Activated CD4-positive, alpha-beta T cell treated with anti-CD3 and anti-CD28 coated beads for 1 hour (primary cell): ENCODE measurements at places on chromosomes 3 and 15.

- DNase-seq = no peak
These were observed 527.9 kb upstream of the MDFIC2 start for GRCh38 chr3:70840106-70840870.

DNA sequence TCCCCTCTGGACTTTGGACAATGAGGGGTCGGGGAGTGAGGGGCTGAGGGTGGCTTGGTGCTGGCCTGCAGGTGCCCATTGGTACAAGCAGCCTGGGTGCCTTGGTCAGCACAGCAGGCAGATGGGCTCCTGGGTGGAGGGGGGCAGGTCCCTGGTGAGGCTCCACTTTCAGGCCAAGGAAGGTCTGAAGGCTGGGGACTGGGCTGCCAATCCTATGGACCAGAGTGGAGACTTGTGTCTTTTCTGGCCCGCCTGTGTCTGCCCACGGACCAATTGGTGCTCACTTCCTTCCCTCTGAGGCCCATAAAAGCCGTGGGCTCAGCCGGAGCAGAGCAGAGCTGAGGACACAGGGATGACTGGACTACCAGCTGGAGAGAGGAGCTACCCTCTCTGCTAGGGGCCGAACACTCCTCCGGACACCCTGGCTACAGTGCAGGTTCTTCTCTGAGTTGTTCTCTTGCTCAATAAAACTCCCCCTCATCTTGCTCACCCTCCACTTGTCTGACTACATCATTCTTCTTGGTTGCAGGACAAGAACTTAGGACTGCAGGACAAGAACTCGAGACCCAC is 31.9 kb upstream of the IREB2 start:
- DNase-seq = no peak

GRCh38 chr15:82739086-82739485 is 29.4 kb upstream of the AP3B2 start:
- DNase-seq = no peak

DNA sequence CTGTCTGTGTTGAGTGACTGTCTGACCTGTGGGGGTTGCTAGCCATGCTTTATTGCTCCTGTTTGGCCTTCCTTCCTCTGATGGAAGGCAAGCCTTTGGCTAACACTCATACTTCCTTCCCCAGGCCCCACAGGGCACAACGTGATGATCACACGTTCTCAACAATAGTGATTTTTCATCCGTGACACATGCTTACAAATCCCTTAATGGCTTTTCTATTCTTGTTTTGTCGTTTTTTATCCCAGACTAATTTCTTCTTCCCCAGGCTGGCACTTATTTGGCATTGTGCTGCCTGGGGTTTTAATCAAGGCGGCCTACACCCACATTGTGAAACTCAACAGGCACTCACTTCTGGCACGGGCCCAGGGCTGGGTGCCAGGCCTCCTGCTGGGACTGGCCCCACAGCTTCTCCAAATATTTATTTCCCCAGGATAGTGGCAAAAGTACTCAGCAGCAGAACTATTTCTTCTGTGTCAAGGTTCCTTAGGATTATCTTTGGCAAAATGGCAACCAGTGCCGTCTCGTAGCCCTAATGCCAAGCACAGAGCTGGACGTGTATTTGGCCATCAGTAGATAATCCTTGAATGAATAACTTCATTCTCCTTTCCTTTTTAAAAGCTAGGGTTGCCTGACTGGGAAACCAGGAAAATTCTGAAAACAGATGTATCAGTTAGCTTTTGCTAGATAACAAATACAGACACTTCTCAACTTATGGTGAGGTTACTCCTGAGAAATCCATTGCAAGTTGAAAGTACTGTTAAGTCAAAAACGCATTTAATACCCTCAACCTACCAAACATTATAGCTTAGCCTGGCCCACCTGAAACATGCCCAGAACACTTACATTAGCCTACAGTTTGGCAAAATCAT is 30.6 kb downstream of the CMTM7 start:
- no peak for DNase-seq

GRCh38 chr3:182848906-182849305 is 55.6 kb downstream of the ATP11B start:
- no peak for DNase-seq

DNA sequence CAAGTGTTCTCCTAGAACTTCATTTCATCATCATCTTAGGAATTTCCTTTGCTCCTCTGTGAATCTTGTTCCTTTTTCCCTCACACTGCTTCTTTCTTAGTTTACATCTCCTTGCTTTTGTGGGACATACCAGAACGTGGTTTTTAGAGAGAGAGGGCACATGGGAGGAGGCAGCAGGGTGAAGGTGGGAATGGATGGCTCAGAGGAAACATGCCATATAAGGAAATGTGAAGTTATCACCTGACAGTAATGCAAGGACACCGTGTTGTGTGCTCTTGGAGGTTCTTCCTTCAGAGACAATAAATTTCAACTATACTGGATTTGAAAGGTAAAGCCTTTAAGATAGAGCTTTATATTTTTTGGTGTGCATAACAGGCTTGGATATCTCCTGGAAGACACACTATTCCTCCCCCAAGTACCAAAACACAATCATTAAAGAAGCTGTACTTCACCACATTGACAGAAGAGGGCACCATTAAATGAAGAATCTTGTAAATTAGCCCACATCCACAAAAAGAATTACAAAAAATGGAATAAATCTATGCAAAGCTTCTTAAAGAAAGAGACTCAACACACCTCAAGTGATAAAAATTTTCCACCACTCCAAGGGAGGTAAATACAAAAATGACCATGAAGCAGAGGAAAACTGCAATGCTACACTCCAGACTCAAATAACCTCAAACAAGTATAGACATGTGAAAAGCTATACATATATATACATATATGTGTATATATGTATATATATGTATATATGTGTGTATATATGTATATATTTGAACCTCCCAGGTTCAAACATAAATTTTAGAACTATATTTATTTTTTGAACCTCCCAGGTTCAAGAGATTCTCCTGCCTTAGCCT is 26.1 kb downstream of the RPL39L start:
- no peak for DNase-seq

GRCh38 chr3:156681002-156681401 is 6.6 kb downstream of the TIPARP start:
- no peak for DNase-seq

- no peak for DNase-seq
These were observed 1.4 kb upstream of the SEMA6D start for GRCh38 chr15:47715856-47716445.

- DNase-seq = no peak
These were observed 26.2 kb upstream of the MTMR14 start for GRCh38 chr3:9623148-9623547.

DNA sequence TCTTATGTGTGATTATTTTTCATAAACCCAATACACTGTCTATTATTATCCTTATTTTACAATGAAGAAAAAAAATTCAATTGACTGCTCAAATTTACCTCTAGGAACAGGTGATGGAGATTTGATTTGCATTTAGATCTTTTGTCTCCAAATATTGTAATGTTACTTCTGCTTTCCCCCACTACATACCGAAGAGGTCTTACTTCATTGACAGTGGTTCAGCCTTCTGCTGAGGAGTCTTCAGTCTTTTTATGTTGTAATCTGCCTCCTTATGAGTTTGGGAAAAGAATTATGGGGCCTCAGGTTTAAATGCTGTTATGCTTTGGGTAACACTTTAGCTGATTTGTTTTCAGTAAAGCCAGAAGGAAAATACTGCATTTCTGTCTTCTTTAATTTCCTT is 199.5 kb downstream of the LPP start:
- DNase-seq = no peak

GRCh38 chr15:49877873-49878521 is 241.0 kb downstream of the ATP8B4 start:
- DNase-seq = no peak

GRCh38 chr3:48034000-48034516 is 17.8 kb upstream of the MAP4 start:
- DNase-seq = no peak

DNA sequence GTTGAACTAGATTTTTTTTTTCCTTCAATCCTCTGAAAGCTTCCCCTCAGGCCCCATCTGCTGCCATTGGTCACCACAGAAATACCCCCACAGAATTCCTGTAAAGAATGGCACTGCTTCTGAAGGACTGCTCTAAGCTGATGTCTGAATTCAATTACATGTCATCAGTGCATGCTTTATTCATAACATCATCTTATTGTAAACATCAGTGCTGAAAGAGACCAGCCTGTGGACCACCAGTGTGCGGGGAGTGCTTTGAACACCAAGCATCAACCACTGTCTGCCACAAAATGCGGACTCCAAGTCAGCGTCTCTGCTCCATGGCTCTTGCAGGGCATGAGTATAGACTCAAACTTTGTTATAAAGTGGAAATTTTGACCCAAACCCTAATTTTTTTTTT is 11.6 kb downstream of the PHLDB2 start:
- DNase-seq = no peak

- no peak for DNase-seq
These were observed 318.4 kb upstream of the COL8A1 start for GRCh38 chr3:99319961-99320360.
